Aorta (tissue), 5 donors: ENCODE measurements at places on chromosomes 2 and 18. TPM values are rescaled to one million over a fixed set of nuclear protein-coding genes. Genes with fewer than 3 reads are reported as not detected.

Gene UGT1A6
- not detected for polyA plus RNA-seq

DNA sequence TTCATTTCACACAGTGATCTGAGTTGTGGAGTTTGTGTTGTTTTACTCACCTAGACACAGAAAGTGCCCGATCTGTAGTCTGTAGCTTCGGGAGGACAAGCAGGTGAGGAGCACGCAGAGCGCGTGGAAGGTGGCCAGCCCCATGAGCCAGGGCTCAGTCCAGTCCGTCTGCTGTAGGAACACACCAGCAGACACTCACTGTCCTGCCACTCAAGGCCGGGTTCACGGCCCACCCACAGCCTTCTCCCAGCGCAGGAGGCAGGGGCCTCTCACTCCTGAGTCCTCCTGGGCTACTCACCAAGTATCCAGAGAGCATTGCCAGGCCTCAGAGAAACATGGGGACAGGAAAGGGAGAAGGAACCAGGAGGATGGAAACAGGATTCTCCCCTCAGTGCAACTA, 1.7 kb downstream of the TMEM18 start:
- no peaks in the 10 kb centered on the region for H3K27me3 ChIP-seq
- H3K27ac ChIP-seq: no peak overlapping the region
- H3K4me1 ChIP-seq: no peaks in the 10 kb centered on the region
- no peak overlapping the region for H3K4me3 ChIP-seq
- no peaks in the 10 kb centered on the region for H3K36me3 ChIP-seq
- no peak for DNase-seq

DNA sequence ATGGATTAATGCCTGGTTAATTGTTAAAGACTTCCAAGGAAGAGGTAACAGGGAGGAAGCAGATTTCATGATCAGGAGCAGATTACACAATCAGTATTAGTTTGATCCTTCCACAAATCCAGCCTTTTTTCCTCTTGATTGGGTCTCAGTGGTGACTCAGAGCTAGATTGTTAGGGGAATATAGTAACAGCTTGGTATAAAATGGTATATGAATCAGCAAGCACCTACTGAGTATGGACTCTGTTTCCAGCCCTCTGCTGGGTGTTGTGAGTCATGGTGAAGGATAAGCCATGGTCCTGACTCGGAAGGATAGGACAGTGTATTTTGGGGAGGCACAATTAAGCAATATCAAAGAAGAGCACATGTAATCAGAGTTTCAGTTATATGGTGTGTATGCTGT, 272.4 kb upstream of the DPP10 start:
- no peaks in the 10 kb centered on the region for H3K4me1 ChIP-seq
- no peaks in the 10 kb centered on the region for H3K27me3 ChIP-seq
- no peaks in the 10 kb centered on the region for H3K36me3 ChIP-seq
- H3K27ac ChIP-seq: no peak overlapping the region
- DNase-seq: no peak

- H3K27ac ChIP-seq: no peak overlapping the region
- H3K4me3 ChIP-seq: no peak overlapping the region
- no peaks in the 10 kb centered on the region for H3K4me1 ChIP-seq
- no peaks in the 10 kb centered on the region for H3K36me3 ChIP-seq
- DNase-seq: no peak
- no peaks in the 10 kb centered on the region for H3K27me3 ChIP-seq
These were observed 10.0 kb upstream of the REEP1 start for GRCh38 chr2:86347401-86347800.

DNA sequence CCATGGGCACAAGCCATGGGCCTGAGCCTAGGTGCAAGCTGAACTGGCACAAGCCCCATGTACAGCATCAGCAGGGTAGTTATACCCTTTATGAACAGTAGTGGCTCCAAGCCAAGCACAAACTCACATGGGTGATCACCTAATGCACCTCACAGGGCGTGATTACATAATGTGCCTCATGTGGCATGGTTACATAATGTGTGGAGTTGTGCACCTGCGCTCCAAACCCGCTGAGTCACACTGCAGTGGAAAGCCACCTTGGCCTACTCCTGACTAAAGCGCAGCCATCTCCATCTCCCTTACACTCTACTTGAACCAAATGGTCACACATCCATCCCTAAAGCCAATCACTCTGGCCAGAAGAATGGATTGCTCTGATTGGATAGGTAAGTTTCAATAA, 279.7 kb downstream of the MBD2 start:
- no peaks in the 10 kb centered on the region for H3K27me3 ChIP-seq
- H3K27ac ChIP-seq: no peak overlapping the region
- no peak for DNase-seq
- H3K36me3 ChIP-seq: no peaks in the 10 kb centered on the region
- no peaks in the 10 kb centered on the region for H3K4me1 ChIP-seq

Gene EPB41L3
- 34.4 TPM for polyA plus RNA-seq

DNA sequence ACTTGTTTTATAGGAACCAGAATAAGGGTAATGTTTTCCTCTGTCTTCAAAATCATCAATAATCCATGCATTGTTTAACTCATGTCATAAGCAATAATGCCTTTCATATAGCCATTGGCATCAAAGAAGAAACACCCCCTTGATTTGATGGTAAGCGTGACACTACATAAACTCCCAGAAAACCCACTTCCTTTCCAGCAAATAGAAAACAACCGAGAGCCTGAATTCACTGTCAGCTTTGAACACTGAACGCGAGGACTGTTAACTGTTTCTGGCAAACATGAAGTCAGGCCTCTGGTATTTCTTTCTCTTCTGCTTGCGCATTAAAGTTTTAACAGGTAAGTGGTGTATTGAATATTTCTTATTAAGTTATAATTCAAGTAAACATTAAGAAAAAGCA, at the start of gene ICOS:
TSS of gene ICOS (plus strand) at position 229 of the 400 bp plus-strand sequence. CDS start at position 281, 52 bp downstream.
- no peaks in the 10 kb centered on the region for H3K4me1 ChIP-seq
- DNase-seq: no peak
- no peaks in the 10 kb centered on the region for H3K36me3 ChIP-seq
- H3K27me3 ChIP-seq: no peaks in the 10 kb centered on the region
- no peak within 1 kb of the TSS for H3K27ac ChIP-seq

Gene IL36A
- not detected for polyA plus RNA-seq

DNA sequence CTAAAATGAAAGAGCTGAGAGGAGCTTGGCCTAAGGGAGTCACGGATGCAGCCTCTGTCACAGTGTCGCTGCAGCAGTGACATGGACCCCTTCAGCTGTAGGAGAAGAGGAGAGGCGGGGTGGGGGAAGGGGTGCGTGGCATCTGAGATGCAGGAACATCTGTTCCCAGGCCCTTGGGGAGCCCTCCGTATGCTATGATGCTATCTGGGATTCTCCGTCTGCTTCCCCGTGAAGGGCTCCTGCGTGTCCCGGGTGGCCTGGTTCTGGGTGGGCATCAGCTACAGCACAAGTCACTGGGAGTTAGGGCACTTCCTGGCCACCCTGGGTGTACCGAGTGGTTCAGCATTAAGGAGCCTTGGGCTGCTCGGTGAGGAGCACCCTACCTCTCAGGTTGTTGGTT, 35.6 kb upstream of the B3GNT7 start:
- no peaks in the 10 kb centered on the region for H3K36me3 ChIP-seq
- H3K27ac ChIP-seq: no peak overlapping the region
- H3K4me1 ChIP-seq: no peaks in the 10 kb centered on the region
- H3K27me3 ChIP-seq: no peaks in the 10 kb centered on the region

- H3K4me3 ChIP-seq: no peak overlapping the region
These were observed 35.0 kb downstream of the RHOB start for GRCh38 chr2:20481798-20482405.

GRCh38 chr2:201357221-201357620, at the start of gene FLACC1:
Gene FLACC1, minus strand, starts transcription at chr2:201357345. Its CDS starts 5,941 bp downstream, at chr2:201351404.
- DNase-seq: no peak
- H3K36me3 ChIP-seq: no peaks in the 10 kb centered on the region
- H3K4me1 ChIP-seq: no peaks in the 10 kb centered on the region
- no peaks in the 10 kb centered on the region for H3K27me3 ChIP-seq
- H3K4me3 ChIP-seq: no peak within 1 kb of the TSS

- no peaks in the 10 kb centered on the region for H3K4me1 ChIP-seq
- no peaks in the 10 kb centered on the region for H3K36me3 ChIP-seq
- DNase-seq: peak; percentile 66
- no peak overlapping the region for H3K4me3 ChIP-seq
These were observed 18.6 kb downstream of the DNMT3A start for GRCh38 chr2:25323042-25323514.

- H3K4me1 ChIP-seq: no peaks in the 10 kb centered on the region
- H3K27me3 ChIP-seq: no peaks in the 10 kb centered on the region
- DNase-seq: peak; percentile 92
- no peaks in the 10 kb centered on the region for H3K36me3 ChIP-seq
- H3K4me3 ChIP-seq: peak overlapping the region; percentile 81
These were observed 1.1 kb downstream of the CYBRD1 start for GRCh38 chr2:171523088-171524017.

DNA sequence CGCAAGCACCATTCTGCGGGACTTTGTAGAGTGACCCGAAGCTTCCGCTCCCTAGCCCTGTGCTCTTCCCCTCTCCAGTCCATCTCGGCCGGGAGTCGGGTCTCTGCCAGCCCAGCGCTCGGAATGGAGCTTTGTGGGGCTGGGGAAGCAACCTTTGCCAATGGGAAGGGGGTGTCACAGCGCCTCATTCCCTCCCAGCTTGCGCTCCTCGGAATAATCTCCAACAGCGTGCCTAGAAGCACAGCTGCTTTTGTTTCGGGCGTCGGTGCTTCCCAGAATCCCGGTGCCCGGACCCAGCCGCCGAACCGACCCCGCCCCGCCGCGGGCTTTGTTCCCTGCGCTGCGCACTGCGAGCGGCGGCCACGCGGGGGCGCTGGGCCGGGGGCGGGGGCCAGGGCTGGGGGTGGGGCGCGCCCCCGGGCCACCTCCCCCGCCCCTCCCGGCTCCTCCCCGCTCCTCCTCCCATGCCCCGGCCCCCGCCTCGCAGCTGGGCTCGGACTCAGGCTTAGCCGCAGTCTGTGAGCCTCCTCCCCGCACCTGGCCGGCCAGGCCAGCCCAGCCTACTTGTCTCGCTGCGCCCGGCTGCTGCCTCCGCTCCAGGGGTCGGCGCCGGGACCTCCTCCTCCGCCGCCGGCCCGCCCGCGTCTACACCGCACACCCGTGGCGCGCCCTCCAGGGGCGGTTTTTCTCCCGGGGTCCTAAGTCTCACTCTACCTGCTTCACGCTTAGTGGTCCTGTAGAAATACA, 77.7 kb upstream of the SMAD2 start:
- H3K36me3 ChIP-seq: no peaks in the 10 kb centered on the region
- H3K4me3 ChIP-seq: peak overlapping the region; percentile 47
- no peaks in the 10 kb centered on the region for H3K27me3 ChIP-seq
- H3K4me1 ChIP-seq: no peaks in the 10 kb centered on the region
- peak; percentile 74 for DNase-seq

DNA sequence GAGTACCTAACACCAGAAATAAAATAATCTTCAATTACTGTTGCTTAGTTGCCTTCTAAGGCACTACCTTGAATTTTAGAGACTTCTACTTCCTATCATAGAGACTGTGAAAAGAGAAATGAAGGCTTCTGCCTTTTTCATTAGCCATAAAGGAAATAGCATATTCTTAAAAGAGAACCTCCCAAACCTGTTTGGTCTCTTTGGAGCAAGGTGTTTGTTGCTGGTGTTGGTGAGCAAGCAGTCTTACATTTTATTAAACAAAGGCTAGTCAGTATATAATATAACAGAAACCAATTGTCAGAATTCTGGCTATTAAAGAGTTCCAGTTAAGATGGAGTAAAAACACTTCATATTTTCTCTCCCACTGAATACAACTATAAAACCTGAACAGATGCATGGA, 116.4 kb downstream of the TAF4B start:
- no peaks in the 10 kb centered on the region for H3K4me1 ChIP-seq
- H3K4me3 ChIP-seq: no peak overlapping the region
- DNase-seq: no peak
- H3K27me3 ChIP-seq: no peaks in the 10 kb centered on the region
- H3K27ac ChIP-seq: no peak overlapping the region

DNA sequence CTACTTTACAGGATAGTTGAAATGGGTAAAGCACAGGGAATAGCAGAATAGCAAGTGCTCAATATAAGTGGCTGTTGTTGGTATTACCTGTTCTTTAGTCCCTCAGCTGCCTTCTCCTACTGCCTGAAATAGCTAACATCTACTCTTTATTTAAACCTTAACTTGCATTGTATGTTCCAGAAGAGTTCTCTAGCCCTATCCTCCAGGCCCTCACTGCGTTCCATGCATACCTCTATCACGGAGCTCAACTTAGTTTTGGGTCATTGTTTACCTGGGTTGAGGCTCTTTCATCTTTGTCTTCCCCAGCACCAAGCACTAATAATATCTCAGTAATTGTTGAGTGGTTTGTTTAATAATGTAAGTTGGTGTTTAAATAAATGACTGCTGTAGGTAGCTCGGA, 242.2 kb upstream of the FANCL start:
- H3K27ac ChIP-seq: no peak overlapping the region
- no peaks in the 10 kb centered on the region for H3K4me1 ChIP-seq
- H3K36me3 ChIP-seq: no peaks in the 10 kb centered on the region

- no peak overlapping the region for H3K27ac ChIP-seq
- DNase-seq: no peak
- H3K36me3 ChIP-seq: no peaks in the 10 kb centered on the region
These were observed 62.9 kb downstream of the ZNF521 start for GRCh38 chr18:25289001-25289631.

DNA sequence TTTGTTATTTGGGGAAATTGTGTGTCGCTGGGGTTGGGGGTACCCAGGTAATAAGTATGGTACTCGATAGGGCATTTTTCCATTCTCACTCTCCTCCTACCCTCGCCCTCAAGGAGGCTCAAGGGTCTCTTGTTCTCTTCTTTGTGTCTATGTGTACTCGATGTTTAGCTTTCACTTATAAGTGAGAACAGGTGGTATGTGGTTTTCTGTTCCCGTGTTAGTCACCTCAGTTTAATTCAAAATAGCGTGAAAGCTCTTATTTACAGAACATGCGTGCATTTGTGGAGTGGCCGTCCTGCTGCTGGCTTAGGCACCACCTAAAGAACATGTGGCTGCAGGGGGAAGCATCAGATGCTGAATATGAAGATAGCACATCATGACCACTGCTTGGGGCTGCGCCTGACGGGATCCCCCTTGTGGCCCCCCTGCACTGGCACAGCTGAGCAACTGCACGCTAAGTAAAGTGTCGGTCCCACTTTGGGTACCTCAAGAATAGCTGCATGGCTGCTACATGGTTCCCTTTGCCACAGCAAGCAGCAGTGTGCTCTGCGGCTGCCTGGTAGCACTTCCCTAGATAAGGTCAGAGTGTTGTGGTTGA, 569.0 kb downstream of the DCDC2C start:
- no peaks in the 10 kb centered on the region for H3K4me1 ChIP-seq
- no peaks in the 10 kb centered on the region for H3K27me3 ChIP-seq
- no peak overlapping the region for H3K4me3 ChIP-seq
- H3K27ac ChIP-seq: no peak overlapping the region
- no peaks in the 10 kb centered on the region for H3K36me3 ChIP-seq

GRCh38 chr18:13449651-13450050, 231.1 kb downstream of the LDLRAD4 start:
- no peaks in the 10 kb centered on the region for H3K4me1 ChIP-seq
- no peak for DNase-seq
- no peak overlapping the region for H3K4me3 ChIP-seq
- no peaks in the 10 kb centered on the region for H3K36me3 ChIP-seq
- no peak overlapping the region for H3K27ac ChIP-seq

- H3K27me3 ChIP-seq: no peaks in the 10 kb centered on the region
- no peaks in the 10 kb centered on the region for H3K4me1 ChIP-seq
- no peak for DNase-seq
- H3K36me3 ChIP-seq: no peaks in the 10 kb centered on the region
These were observed 446.6 kb downstream of the IRS1 start for GRCh38 chr2:226352941-226353560.

Gene TMEM185B
- 8.0 TPM for polyA plus RNA-seq

GRCh38 chr2:152062125-152063091, 36.4 kb downstream of the CACNB4 start:
- DNase-seq: peak; percentile 65
- H3K4me3 ChIP-seq: no peak overlapping the region
- H3K36me3 ChIP-seq: no peaks in the 10 kb centered on the region
